Activated T-helper 1 cell treated with anti-CD3 and anti-CD28 coated beads, Interleukin-2, amount 50 U/mL, for 16 hours (primary cell): ENCODE measurements at places on chromosomes 3 and 15.

- no peak for DNase-seq
Observed at GRCh38 chr3:169508426-169508825, 155.1 kb downstream of the MECOM start.

GRCh38 chr3:26106228-26106627 is 316.3 kb downstream of the OXSM start:
- no peak for DNase-seq

GRCh38 chr3:123571264-123571972 is 13.4 kb downstream of the HACD2 start:
- no peak for DNase-seq

DNA sequence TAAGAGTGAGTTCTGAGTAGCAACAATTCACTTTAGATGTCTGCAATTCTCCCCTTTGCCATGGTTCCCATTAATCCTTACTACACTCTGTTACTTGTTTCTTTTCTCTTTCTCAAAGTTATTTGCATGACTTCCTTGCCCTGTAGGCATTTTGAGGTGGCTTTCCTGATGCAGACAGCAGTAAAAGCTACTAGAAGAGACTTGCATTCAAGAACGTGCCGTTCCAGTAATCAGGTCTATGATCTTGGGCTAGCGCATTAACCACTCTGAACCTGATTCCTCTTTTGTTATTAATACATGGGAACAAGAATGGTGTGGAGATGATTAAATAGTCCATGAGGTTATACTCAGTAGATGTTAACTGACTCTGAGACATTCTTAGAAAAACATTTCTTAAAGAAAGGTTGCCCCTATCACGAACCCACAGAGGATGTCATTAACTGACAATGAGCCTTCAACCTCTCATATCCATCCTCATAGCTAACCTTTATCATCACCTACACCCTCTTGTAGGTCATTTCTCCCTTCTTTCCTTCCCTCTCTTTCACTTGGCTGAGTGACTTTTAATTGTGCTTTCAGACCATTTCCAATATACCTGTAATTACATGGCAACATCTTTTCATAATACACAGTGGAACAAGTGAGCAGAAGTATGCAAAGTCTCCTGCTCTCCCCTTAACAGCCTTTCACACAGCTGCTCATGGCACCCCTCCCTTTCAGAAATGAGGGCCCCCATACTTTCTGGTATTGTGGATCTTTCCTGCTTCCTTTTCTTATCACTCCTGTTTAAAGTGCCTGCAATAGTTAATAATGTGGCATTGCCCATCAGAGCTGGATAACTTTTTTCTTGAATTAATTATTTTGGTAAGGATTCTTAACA is 175.9 kb downstream of the CHST2 start:
- DNase-seq = no peak

DNA sequence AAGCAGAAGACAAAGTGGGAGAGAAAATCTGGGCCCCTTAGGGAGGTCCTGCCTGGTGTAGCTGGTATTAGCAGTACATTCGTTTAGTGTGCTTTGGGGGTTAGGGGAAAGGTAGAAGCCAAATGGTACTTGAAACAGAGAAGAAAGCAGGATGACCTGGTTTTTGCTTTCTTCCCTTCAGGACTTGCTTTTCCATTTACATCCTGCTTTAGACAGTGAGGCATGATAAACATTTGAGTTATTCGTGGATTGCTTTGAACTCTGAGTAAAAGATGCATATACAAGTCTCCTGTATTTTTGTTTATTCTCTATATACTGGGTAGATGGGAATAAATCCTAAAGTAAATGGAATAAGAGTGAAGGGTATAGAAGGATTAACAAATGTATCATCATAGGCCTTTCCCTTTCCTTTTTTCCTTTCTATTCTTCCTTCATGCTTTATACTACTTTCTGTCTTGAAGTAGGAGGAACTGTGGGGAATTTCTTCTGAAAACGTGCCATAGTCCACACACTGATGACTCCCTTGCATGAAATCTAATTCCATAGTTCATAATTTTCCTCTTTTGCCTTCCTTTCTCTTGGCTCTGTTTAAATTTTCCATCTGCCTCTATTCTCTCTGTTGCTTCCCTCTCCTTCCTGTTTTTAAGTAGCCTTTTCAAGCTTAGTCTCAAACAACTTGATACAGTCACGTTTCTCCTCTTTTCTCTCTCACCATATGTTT is 139.5 kb upstream of the RBMS3 start:
- no peak for DNase-seq

DNA sequence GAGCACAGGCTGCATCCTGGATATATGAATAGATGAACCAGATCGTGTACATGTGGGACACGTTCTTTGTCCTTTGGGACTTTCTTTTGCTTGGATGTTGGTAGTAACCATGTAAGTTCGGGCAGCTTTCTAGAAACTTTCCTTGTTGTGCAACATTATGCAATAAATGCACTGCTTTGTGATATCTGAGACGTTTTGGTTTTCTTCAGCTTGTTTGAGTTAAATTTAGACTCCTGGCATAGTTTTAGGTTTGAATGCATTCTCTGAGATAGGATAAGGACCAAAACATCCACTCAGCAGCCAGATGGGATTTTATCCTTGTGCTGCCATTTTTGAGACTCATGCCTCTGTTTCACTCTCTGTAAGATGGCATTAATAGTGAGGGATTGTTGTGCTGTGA is 158.9 kb downstream of the IGF1R start:
- no peak for DNase-seq

DNA sequence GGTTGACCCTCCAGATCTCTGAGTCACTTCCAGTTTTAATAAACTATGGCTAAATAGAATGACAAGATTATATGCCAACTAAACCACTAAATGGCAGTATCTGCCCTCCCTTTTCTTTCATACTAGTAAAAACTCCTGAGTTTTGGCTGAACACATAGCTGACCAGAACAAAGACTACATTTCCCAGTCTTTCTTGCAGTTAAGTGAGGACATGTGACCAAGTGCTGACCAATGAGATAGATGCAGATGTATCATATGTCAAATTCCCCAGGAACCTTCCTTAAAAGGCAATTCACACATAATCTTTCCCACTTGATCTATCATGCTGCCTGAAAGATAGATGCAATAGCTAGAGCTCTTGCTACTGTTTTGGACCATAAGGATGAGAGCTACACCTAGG is 191.3 kb downstream of the SHOX2 start:
- DNase-seq = no peak

GRCh38 chr3:183427876-183428446 is 458 bp downstream of the MCF2L2 start:
- DNase-seq = no peak
